ENCODE measurements at places on chromosomes 1 and 21.

- DNase-seq: peak; percentile 34
These were observed 37.6 kb upstream of the MRPS6 start for GRCh38 chr21:34035619-34036354.

DNA sequence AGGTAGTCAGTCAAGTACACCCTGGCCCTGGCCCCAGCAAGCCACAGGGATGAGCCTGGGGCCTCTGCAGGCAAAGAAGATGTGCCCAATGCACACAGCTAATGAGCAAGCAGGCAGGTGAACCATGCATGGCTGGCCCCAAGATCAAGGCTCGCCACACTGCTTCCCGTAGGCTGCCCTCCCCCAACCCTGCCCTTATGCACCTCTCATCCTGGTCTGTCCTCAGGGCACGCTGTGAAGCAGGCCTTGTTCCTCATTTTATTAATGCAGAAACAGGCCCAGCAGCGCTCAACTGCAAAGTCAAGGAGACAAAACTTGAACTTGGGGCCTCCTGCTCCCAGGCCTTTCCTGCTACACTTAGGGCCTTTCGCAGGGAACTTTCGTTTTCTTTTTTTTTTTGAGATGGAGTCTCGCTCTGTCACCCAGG is 35.6 kb upstream of the ID3 start:
- DNase-seq: no peak

DNA sequence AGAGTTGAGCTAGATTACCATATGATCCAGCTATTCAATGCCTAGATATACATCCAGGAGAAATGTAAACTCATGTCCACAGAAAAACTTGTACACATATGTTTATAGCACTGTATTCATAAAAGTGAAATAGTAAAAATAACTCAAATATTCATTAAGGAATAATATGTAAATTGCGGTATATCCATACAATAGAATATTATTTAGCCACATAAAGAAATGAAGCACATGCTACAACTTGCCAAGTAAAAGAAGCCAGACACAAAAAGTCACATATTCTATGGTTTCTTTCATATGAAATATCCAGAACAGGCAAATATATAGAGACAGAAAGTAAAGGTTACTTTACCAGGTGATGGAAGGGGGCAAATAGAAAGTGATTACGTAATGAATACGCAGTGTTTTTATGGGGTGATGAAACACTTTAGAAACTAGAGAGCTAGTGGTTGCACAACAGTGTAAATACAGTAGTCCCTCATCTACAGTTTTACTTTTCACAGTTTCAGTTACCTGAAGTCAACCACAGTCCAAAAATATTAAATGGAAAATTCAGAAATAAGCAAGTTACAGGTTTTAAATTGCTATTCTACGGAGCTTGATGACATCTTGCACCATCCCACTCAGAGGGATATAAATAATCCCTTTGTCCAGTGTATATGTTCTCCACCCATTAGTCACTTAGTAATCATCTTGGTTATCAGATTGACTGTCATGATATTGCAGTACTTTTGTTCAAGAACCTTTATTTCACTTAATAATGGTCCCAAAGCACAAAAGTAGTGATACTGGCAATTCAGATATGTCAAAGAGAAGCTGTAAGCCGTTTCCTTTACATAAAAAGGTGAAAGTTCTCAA is 62.3 kb downstream of the ZNF644 start:
- no peak for DNase-seq

- DNase-seq: no peak
These were observed 3.2 kb downstream of the FCRL2 start for GRCh38 chr1:157773493-157774350.

GRCh38 chr1:240385985-240386978 is 225.7 kb downstream of the GREM2 start:
- no peak for DNase-seq

DNA sequence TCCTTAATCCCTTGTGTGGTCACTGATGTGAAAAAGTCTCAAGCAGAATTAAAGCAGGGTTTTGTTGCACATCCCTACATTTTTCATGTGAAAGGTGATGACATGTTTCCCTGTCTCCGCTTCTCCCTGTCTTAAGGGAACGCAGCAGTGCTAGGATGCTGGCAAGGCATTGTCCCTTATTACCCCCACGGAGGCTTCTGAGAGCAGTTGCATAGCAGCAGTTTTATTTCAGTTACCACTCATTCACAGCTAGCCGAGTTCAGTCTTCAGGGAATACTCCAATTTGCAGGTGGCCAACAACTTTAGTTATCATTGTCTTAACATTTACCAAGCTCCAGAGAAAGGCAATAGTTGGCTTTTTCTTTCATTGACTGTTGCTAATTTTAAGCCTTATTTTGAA is 89.1 kb downstream of the CLEC20A start:
- DNase-seq: no peak

- no peak for DNase-seq
These were observed 102.5 kb upstream of the L1TD1 start for GRCh38 chr1:62092110-62092509.

GRCh38 chr1:46368791-46369190 is 25.3 kb upstream of the FAAH start:
- DNase-seq: no peak

GRCh38 chr1:16391411-16391810 is 24.4 kb downstream of the SZRD1 start:
- DNase-seq: no peak

DNA sequence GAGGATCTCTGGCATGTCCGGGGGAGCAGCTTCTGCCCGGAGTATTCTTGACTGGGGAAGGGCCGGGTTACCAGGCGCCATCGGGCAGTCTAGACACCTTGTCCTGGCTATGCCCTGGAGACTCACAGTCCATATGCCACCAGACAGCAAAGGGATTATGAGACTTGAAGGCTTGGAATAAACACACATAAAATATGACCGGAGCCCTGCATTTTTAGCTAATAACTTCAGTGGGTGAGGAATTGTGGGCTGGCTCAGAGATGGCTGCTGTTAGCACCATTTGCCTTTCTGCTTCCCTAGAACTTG is 15.5 kb downstream of the NTPCR start:
- DNase-seq: no peak

GRCh38 chr1:20903437-20903836 is 116.3 kb upstream of the HP1BP3 start:
- no peak for DNase-seq

GRCh38 chr1:156493742-156494141 is 6.8 kb downstream of the MEF2D start:
- DNase-seq: no peak

GRCh38 chr1:25996966-25997827 is 666 bp downstream of the PAFAH2 start:
- DNase-seq: no peak

DNA sequence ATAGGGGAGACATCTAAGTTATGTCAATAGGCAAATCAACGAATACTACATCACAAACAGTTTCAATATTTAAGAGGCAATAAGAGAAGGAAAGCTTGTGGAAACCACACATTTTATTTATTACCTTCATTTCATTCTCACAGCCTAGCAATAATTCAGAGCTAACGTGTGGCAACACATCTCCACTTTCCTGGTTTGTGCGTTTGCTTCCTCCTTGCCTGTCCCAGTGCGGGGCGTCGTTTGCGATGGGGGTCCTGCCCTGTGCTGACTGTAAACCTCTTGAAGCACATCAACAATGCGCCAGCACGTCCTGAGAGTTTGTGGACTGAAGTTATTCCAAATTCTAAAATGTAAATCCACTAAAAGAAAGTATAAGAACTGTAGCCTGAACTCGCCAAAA is 14.4 kb upstream of the VPS26C start:
- no peak for DNase-seq
